LHCN-M2 (cell line): ENCODE measurements at places on chromosomes 3 and 15. TPM values are rescaled to one million over a fixed set of nuclear protein-coding genes. Genes with fewer than 3 reads are reported as not detected.

The CRYGS gene
- 1.4 and 1.7 TPM in 2 replicates for total RNA-seq

The GATA2 gene
- total RNA-seq = 0.17 and 0.90 TPM in 2 replicates

DNA sequence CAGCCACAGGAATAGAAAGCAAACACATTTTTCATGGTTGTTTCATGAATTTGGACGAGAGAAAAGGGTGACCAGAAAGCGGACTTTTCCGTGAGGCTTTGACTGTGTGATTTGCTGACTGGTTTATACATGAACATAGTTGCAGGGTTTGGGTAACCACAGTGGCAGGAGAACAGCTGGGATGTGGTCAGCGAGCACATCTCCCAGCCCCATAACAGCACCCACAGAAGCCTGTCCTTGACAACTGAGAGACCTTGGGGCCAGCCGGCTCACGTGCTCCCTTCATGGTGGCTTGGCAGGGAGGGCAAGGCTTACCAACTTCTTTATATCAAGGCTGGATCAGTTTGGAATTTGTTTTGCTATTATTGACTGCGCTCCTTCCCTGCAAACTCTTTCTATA, 13.2 kb upstream of the RGMA start:
- peak; percentile 41 for DNase-seq

DNA sequence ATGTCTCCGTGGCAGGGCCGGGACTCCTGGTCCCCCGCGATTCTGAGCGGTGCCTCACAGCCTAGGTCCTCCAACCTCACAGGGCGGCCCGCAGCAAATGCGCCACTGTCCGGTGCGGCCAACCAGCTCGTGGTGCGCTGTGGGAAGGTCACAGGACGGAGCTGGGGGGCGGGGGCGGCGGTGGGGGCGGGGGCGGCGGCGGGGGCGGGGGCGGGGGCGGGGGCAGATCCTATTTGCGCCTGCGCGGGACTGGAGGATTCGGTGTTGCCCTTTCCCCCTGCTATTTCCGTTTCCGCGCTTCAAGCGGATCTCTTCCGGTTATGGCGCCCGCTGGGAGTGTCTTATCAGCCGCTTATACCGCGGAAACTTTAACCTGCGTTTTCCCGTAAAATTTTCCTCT, 106.7 kb upstream of the SNRPN start:
- peak; percentile 37 for DNase-seq

GRCh38 chr3:156211583-156211982, 91.2 kb downstream of the KCNAB1 start:
- no peak for DNase-seq
